ENCODE measurements at places on chromosomes 11 and 22.

GRCh38 chr11:35077709-35078469 is 61.1 kb upstream of the CD44 start:
- peak; percentile 96 for DNase-seq

- no peak for DNase-seq
Measured at GRCh38 chr11:76795936-76796441, 12.8 kb downstream of the TSKU start.

- no peak for DNase-seq
Measured at GRCh38 chr11:79661373-79661772, 220.5 kb upstream of the TENM4 start.

- no peak for DNase-seq
Measured at GRCh38 chr11:123979311-123979710, 1.7 kb upstream of the OR10S1 start.

DNA sequence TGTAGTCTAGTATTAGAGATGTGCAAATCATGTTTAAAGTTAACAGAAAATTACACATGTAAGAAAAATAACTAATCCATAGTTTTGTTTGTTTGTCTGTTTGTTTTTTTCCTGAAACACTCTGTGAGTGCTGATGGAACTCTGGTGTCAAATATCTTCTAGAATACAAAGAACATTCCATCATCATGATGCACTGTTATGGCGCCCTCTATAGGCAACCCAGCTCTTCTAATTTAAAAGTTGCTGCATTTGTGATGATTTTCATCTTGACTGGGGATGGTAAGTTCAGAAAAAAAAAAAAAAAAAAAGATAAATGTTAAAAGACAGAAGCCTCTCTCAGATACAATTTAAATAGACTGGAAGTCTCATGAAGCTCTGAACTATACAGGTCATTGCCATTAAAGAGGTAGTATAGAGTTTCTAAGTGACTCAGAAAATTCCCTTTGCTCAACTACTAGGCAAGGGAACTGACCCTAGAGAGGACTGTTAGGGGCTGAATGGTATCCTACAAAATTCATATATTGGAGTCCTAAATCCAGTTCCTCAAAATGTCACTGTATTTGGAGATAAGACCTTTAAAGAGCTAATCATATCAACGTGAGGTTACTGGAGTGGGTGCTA is 597.2 kb upstream of the ANO3 start:
- DNase-seq, result peak; percentile 0

GRCh38 chr11:45217991-45218390 is 68.2 kb downstream of the SYT13 start:
- no peak for DNase-seq

GRCh38 chr22:49063545-49063890 is 764.2 kb downstream of the BRD1 start:
- no peak for DNase-seq

GRCh38 chr22:43844560-43845545 is 17.5 kb downstream of the SULT4A1 start:
- no peak for DNase-seq

GRCh38 chr11:124639186-124639585 is 16.5 kb downstream of the TBRG1 start:
- no peak for DNase-seq

- no peak for DNase-seq
Measured at GRCh38 chr22:20282901-20283673, 15.0 kb upstream of the RTN4R start.

DNA sequence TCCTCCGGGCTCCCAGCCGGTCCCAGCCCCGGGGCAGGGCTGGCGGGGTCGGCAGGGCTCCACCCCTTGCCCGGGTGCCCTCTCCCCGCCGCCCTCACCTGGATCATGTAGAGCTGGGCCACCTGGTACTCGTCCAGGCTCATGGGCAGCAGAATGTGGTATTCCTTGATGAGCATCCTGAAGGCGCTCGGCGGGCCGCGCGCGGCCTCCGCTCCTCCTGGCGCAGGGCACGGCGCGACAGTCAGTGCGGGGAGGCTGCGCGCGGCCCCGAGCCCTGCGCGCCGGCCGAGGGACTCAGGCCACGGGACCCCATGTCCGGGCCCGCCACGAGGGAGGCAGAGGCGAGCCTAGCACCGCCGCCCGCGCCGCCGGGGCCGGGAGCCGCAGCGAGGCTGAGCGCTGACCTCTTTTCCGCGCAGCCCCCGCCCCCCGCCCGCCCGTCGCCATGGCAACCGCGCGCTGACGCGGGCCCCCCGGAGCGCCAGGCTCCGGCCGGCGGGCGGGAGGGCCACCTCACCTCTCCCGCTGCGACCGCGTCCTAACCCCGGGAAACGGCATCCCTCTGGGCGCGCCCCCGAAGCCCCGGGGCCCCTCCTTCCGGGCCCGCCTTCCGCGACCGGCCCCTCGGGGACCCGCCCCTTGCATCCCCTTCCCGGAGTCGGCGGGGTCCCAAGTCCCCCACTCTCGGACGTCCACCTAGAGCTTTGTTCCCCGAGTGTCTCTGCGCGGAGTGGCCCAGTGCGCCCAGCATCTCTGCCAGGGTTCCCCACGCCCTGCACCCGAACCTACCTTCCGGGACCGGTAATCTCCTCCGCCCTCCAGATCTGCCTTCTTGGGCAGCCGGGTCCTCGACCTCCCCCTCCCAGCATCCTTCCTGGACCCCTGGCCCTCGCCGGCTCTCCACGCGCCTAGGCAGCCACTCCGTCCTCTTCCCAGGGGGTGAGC is 886 bp downstream of the PITPNM1 start:
- DNase-seq, result no peak

DNA sequence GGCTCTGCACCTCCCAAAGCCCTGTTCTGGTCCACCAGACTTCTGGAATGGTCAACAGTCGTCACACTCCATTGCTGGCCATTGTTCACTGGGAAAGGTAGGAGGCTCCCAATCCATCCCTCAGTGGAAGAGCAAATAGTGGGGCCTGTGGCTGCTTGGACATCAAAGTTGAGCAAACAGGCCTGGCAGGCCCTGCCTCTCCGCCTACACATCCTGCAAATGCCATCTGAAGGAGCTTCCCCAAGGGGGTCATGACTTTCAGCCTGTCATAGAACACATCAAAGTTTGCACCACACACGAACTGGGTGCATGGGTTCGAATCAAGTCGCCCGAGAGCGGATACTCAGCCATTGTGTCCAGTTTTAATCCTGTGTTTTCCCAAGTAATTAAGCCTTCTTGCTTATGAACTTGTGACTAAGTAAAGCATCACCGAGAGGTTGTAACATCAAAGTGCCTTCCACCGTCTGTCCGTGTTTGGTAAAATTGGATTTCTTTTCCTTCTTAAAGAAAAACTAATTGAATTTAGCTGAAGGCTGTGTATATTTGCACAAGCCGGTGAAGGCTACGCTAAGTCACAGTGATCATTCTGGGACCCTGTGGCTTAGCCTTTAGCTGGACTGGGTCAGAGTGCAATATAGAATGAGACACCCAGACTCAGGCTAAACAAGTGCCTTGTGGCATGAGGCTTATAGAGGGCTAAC is 36.1 kb downstream of the CLPB start:
- no peak for DNase-seq

- no peak for DNase-seq
Measured at GRCh38 chr11:19769820-19770219, 57.2 kb downstream of the NAV2 start.

DNA sequence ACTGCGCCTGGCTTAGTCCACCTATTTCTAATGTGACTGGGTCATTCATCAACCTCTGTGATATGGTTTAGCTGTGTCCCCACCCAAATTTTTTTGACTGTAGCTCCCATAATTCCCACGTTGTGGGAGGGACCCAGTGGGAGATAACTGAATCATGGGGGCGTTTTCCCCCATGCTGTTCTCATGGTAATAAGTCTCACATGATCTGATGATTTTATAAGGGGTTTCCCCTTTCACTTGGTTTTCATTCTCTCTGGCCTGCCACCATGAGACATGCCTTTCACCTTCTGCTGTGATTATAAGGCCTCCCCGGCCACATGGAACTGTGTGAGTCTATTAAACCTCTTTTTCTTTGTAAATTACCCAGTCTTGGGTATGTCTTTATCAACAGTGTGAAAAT is 8.7 kb downstream of the CENATAC start:
- no peak for DNase-seq

Data from Jurkat, Clone E6-1 (cell line).